Stimulated activated CD4-positive, alpha-beta T cell treated with anti-CD3 and anti-CD28 coated beads, Interleukin-1b, Interleukin-23, amount 100 ng/mL, for 24 hours (primary cell): ENCODE measurements at places on chromosomes 1 and 21.

DNA sequence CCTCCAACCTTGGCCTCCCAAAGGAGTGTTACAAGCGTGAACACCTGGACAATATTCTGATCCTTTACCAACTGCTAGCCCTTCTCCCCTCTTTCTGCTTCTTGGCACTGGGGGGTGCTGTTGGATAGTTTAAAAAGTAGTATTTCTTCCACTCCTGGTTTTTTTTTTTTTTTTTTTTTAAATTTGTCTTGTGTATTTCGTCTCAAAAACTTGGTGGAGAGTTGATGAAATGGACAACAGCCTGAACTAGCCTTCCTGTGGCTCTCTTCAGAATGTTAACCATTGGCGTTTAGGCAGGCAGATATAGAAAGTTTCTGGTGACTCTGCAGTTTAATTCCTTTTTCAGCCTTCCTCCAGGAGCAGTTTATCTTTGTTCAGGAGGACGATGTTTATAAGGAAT, 69.7 kb upstream of the USP24 start:
- DNase-seq: no peak

GRCh38 chr1:206006946-206007345, 3.8 kb upstream of the RAB7B start:
- no peak for DNase-seq

GRCh38 chr21:27802816-27803475, 836.1 kb upstream of the ADAMTS5 start:
- no peak for DNase-seq

DNA sequence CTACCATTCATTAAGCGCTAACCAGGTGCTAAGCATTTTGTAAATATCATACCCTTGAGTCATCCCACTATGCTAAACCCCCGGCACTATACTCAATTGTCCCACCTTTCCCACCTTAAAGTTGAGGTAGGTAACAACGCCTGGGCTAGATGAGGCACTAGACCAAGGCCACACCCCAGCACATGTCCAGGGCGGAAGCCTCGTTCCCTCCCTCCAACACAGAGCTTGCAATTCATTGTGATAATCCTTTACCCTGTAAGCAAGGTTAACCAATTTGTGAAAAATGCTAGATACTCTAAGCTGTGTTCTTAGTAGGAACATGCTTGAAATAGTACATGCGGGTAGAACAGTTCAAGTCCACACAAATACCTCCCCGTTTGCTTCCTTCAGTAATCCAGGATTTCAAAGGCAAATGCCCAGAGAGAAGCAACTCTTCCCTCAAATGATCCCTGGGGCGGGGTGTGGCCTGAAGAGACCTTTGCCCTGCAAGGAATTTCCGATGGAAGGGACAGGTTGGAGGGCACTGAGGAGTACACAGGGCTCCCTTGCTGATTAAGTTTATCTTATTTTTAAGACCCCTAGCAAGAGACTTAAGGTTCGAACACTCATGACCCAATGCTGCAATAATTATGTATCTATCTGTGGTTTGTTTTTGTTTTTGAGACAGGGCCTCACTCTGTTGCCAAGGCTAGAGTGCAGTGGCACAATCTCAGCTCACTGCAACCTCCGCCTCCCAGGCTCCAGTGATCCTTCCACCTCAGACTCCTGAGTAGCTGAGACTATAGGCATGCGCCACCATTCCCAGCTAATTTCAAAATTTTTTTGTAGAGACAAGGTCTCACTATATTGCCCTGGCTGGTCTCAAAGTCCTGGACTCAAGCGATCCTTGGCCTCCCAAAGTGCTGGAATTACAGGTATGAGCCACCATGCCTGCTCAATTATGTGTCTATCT, 2.6 kb downstream of the RSPH1 start:
- no peak for DNase-seq

- no peak for DNase-seq
Observed at GRCh38 chr1:222109836-222110235, 367.9 kb upstream of the DUSP10 start.

GRCh38 chr21:38323721-38324531, 67.1 kb downstream of the KCNJ15 start:
- no peak for DNase-seq

DNA sequence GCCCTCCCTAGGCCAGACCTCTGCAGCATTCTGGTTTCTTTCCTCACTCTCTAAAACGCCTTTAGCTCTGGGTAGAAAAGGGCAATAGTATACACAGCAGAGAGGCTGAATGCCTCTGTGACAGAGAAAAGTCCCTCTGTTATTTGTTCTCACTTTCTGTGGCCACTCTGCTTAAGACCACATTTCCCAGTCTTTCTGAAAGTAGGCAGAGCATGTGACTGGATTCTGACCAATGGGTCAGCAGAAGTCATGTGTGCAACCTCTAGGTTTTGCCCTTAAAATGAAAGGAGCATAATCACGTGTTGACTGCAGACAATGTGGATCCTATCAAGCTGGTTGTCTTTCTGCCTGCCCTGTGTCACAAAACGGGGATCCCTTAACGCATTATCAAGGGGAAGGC, 79.7 kb upstream of the MARK1 start:
- no peak for DNase-seq

GRCh38 chr1:183590244-183591191, at the start of gene NCF2:
Gene NCF2, minus strand, starts transcription at chr1:183590459. Its CDS starts 130 bp downstream, at chr1:183590329.
- DNase-seq: no peak

- DNase-seq: no peak
Observed at GRCh38 chr1:243851765-243852164, 1.7 kb upstream of the AKT3 start.

DNA sequence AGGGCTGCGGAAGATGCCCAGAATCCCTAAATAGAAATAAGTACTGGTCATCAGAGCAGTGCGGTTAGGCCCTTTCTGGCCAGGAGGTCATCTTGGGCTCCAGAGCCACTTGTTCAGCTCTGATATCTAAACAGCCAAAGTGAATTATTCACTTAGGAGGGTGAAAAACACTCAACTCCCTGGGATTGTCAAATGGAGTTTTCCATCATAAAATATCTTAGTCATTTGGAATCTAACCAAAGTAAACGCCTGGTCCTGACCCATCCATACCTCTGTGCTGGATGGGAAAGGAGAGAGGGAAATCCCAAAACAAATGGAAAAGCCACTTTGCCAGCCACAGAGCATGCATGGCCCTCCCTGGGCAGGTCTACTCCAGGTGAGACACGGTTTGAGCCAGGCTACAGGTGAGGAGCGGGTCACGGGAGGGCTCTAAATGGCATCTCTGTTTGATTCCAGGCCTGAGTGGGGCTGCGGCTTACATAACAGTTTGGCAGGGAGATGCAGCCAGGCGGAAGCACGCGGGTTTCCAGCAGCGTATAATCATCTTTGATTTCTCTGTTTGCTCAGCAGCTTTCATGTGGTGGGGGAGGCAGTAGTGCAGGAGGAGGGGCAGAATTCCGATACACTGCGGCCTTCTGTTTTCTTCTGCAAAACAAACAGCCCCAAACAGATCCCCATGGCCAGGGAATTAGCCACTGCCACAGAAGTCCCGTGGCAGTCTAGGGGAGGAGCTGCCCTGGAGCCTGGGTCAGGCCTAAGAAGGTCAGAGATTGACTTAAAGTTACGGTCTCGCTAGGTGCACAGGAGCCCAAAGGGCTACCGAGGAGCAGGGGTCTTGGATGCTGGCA, 59.1 kb upstream of the ZNF648 start:
- DNase-seq: no peak

- no peak for DNase-seq
Observed at GRCh38 chr1:201214461-201214860, 23.8 kb downstream of the IGFN1 start.
